ENCODE measurements at places on chromosomes 1 and 21.
A peak's percentile ranks its signal among the peaks of the same experiment; 100 is the strongest.

- DNase-seq: no peak
Observed at GRCh38 chr1:56472860-56473259, 106.5 kb downstream of the PLPP3 start.

DNA sequence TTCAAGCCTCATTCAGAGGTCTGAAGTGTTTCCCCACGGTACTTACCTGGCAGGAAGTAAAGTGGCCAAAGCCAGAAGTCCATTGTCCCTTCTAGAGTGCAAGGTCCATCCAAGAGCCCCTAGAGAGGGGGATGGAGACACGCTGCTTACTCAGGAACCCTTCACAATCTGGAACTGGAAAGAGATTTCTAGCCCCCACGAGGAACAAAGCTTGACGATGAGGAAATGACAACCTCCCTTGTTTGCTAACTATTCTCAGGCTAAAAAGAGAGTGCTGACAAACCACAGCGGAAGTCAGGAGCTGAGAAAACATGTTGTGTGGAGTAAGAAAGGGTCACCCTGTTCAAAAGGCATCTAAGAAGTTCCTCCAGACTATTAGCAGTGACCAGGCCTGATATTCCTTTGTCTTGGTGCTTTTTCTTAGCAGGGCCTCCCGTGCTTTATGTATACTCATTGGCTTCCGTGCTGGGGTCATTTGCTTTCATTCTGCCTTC lies at the start of gene FCMR:
Gene FCMR (minus strand): TSS at position 170 of the 494 bp plus-strand sequence. CDS start 87 bp downstream, at position 83.
- no peak for DNase-seq

- DNase-seq: peak; percentile 92
Observed at GRCh38 chr1:202576816-202577215, 133.4 kb downstream of the SYT2 start.

DNA sequence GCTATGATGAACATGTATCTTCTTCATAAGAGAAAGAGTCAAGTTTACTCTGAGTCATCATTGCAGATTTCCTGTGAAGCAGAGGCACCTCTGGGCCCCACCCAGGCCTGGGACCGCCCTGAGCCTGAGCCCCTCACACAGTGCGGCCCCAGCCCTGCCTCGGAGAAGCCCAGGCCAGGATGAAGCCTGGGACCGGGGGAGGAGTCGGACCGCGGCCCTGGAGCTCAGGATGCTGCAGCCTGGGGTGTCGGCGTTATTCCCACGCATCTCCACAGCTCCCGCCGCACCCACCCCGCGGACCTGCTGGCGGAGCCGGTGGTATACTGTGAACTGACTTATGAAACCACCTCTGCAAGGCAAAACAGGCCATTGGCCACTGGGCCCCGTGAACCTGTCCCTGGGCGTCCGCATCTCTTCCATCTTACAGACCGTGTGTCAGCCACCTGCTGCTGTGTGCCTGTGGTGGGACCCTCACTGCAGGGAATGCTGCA lies 2.4 kb upstream of the COL6A1 start:
- DNase-seq: no peak

GRCh38 chr21:38250991-38251418 lies 5.8 kb upstream of the KCNJ15 start:
- DNase-seq: no peak

- DNase-seq: no peak
Observed at GRCh38 chr1:2256435-2257244, 28.5 kb downstream of the SKI start.

DNA sequence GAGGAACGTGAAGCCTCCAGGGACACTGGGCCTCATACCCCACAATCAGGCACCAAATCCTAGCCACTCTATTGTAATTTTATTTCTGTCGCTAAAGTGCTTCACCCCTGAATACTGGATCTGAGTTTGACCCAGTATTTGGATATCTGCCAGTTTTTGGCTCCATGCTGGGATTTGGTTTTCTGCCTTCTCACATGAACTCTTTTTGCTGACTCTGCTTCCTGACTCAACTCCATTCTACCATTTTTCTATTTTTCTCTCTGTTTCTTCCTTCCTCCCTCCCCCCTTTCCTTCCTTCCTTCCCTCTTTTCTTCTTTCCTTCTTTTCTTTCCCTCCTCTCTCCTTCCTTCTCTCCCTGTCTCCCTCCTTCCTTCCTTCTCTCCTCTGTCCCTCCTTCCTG lies 151.3 kb upstream of the GJB5 start:
- DNase-seq: no peak

DNA sequence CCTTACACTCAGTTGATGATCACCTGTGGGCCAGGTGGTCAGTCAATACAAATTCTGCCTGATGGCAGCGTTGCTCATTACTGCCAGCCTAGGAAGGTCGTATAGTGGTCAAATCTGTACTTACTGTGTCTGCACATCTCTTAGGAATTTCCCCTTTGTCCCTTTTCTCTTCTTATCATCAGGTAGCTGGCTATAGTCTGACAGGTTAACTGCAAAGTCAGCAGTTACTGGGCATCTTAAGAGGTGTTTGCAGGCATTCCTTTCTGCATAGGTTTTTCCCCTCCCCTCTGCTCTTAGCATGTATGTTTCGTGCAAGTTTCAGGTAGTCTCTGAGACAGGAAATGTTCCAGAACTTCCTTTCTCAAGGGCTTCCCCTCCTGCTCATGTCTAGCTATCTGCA lies 298.7 kb downstream of the LRRIQ3 start:
- no peak for DNase-seq

DNA sequence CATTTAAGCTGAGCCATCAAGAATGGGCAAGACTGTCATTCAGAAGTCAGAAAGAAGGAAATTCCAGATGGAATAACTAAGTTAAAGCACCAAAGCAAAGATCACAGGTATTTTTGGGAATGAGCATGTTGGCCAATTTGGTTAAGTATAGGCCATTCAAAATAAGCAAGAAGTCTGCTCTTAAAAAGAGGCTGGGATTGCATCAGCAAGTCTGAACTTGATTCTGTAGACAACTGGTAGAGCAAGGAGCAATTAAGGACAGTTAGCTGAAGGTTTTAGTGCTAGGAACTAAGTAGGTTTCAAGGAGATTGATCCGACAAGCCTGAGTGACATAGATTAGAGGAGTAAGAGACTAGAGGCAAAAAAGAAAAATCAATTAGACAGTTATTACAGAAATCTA lies 8.4 kb downstream of the ANKRD45 start:
- DNase-seq: no peak

- peak; percentile 98 for DNase-seq
Observed at GRCh38 chr1:68173936-68174737, 58.2 kb downstream of the WLS start.

- DNase-seq: peak; percentile 15
Observed at GRCh38 chr1:150576794-150577556, 2.4 kb downstream of the MCL1 start.

DNA sequence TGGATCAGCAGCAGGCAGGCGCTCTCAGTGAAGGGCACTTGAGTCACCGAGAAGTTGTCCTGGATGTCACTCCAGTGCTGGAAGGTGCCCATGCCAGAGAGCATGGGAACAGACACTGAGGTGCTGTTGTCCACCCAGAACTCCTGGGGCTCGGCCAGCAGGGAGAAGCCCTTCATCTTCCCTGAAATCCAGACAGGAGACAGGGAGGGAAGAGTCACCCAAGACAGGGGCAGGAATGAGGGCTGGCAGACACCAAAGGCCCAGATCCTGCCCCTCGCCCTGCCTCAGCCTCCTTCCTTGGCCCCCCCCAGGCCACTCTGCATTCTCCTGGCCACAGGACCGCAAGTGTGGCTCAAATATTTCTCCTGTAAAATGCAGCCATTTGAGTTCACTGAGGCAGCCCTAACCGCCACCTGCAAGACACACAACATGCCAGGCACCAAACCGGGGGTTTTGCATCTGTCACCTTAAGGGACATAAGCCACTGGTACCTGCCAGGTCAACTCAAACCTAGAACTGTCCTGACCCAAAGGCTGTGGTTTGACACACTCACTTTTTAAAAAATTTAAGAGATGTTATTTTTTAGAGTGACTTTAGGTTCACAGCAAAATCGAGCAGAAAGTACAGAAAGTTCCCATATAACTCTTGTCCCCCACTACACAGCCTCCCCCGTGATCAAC lies 7.8 kb downstream of the AGT start:
- DNase-seq: no peak

- DNase-seq: peak; percentile 36
Observed at GRCh38 chr1:17437580-17438317, 1.7 kb downstream of the RCC2 start.

- DNase-seq: no peak
Observed at GRCh38 chr1:232223183-232223708, 406.7 kb downstream of the SIPA1L2 start.

DNA sequence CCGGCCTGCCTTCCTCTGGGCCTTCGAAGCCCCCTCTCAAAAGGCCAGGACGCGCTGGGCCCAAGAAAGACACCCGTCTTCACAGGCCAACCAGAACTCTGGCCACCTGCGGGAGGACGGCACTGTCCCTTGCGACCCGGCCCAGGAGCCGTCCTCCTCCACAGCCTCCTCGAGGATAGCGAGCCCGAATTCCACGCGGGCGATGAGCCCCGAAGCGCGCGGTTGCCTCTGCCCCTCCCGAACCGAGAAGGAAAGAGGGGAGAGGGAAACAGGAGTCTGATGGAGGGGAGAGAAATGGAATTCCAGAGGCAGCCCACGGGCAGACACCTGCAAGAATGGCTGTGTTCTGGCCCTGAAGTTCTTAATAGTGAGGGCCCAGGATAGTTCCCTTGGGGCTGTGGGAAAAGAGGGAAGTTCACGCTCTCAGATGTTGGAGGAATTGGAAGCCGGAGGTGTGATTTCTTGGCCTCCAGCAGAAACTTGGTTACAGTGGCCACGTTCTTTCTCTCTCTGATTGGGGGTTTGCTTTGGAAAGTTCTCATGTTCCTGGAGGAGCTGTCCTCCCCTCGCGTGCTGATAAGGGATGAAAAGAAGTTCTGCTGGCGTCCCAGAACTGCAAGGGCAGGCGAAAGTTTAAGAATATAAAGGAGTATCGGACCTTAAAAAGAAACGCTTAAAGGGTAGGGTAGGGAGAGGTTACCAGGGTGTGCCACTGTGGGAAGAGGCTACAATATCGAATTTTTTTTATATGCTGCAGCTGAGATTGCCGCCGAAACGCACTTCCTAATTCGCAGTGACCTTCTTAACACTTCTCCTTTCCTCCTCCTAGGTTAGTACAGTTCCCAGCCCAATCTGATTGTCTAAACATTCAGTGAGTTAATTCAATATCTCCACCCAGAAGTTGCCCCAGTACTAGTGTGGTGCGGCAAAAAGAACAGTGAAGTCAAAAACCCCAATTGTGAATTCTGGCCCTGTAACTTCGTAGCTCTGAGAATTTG lies 5.8 kb upstream of the SLC44A5 start:
- DNase-seq: peak; percentile 27

DNA sequence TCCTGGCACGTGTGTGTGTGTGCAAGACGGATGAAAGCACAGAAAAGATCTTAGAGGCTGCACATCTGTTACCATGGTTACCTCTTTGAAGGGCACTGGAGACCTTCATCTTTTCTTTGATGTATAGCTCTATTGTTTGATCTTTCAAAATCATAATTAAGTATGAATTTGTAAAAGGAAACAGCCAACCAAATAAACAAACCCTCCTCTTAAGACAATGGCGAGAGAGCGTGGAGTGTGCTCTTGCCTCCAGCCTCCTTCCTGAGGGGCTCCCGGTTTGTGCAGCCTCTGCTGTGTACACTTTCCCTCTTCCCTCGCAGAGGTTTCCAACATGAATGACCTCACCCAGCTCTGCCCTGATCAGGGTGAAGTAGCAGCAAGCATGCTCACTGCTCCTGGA lies 27.9 kb downstream of the CACNA1S start:
- no peak for DNase-seq

DNA sequence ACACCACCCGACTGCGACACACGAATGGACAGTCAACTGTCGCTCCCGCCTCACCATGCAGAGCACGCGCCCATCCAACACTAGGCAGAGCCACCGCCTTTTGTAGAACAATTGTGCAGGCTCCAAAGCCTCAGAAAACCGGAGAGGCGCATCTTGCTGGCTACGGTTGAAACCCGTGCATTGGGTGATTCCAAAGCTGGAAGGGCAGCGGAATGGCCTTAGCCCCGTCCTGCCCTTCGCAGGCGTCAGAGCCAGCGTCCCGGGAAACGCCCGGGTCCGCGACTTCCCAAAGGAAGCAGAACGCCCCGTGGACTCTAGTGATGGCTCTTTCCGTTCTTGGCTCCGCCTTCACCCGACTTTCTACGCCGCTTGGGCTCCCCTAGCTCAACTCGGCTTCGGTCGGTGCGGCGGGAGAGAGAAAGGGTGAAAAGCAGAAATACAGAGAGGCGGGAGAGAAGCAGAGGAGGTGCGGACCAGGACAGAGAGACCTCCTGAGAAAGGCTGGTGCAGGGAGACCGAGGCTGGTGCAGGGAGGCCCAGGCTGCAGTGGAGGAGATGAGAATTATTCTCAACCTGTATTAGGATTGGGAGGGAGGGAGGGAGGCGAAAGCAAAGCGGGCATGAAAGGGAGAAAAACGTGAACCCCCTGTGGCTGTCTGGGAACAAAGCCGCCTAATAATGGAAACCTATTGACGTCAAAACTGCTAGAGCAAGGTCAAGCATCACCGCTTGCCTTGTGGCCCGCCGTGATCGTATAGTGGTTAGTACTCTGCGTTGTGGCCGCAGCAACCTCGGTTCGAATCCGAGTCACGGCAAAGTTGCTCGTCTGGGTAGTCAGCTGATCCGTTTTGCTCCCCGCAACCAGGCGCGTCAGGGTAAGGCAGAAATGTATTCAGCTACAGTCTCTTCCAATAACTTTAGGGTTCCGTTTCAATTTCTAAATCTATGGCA lies 99.5 kb downstream of the PRKAB2 start:
- DNase-seq: no peak

DNA sequence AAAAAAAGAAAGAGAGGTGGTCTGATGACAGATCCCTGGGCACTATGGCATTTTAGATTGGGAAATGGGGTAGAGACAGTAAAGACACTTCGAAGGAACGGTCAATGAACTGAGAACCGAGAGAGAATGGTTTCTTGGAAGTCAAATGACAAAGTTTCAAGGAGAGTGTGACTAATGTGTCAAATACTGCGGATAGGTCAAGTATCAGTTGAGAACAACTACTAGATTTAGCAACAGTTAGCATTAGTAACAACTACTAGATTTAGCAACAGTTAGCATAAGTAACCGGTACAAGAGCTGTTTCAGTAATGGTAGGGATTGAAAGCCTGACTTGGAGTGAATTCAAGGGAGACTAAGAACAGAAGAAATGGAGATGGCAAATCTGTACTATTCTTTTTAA lies 35.0 kb downstream of the UROD start:
- DNase-seq: no peak

- DNase-seq: no peak
Observed at GRCh38 chr1:94708299-94708685, 111.9 kb upstream of the SLC44A3 start.

- no peak for DNase-seq
Observed at GRCh38 chr1:162065016-162065415, 4.5 kb upstream of the NOS1AP start.
